ENCODE measurements at places on chromosomes 1 and 21.
A peak's percentile ranks its signal among the peaks of the same experiment; 100 is the strongest.

DNA sequence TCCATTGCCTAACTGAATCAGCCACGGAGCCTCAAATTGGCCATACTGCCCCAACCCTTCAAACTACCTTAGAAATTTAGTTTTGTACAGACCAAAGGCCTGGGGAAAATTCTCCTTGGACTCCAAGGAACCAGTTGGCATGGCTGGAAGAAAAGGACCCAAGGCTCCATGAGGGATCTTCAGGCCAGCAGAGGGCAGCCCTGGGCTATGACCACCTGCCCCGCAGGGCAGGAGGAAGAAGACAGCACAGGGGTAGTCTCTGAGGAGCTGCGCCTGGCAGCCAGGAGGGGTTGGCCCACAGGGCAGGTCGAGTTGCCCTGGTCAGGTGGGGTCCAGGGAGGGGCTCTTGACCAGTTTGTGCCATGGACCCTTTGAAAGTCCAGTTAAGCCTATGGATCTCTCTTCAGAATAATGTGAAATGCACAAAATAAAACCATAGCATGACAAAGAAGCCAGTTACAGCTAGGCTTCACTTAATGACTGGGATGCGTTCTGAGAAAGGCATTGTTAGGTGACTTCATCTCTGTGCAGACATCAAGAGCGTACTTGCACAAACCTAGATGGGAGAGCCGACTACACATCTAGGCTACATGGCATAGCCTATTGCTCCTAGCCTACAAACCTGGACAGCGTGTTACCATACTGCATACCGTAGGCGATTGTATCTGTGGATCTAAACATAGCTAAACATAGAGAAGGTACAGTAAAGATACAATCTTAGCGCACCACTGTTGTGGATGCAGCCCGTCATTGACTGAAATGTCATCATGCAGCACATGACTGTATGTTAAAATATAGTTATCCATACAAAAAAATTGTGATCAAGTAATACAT lies 26.1 kb downstream of the CACNA1S start:
- DNase-seq, result peak; percentile 80

DNA sequence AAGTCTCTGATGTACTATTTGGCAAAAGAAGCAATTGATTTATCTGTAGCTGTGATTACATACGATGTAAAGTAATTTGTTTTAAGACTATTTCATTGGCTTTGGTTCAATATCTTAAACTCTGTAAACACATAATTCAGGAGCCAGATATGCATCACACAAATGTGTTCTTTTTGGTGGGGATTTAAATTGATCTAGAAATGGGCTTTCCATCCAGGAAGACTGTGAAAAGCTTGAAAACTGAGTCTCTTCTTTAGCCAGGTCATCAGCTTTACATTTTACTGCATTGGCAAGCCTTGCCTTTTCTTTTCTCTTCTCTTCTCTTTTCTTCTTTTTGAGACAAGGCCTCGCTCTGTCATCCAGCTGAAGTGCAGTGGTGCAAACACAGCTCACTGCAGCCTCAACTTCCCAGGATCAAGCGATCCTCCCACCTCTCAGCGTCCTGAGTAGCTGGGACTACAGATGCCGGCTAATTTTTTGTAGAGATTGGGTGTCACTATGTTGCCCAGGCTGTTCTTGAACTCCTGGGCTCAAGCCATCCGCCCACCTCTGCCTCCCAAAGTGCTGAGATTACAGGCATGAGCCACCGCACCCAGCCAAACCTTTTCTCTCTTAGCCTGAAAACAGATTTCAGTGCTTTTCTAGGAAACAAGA lies 1.4 kb downstream of the RCAN3 start:
- peak; percentile 8 for DNase-seq

GRCh38 chr1:48472638-48473037 lies 634 bp upstream of the SPATA6 start:
- no peak for DNase-seq

- no peak for DNase-seq
These were observed 46.2 kb downstream of the DDR2 start for GRCh38 chr1:162678439-162678838.

- no peak for DNase-seq
These were observed 144.3 kb upstream of the PRMT6 start for GRCh38 chr1:106912131-106912530.

- DNase-seq, result no peak
These were observed 82.1 kb downstream of the PRDM2 start for GRCh38 chr1:13781907-13782633.

GRCh38 chr1:33314416-33314815 lies 6.5 kb downstream of the A3GALT2 start:
- DNase-seq, result no peak

GRCh38 chr1:24369801-24370200 lies 43.8 kb downstream of the STPG1 start:
- DNase-seq, result no peak

DNA sequence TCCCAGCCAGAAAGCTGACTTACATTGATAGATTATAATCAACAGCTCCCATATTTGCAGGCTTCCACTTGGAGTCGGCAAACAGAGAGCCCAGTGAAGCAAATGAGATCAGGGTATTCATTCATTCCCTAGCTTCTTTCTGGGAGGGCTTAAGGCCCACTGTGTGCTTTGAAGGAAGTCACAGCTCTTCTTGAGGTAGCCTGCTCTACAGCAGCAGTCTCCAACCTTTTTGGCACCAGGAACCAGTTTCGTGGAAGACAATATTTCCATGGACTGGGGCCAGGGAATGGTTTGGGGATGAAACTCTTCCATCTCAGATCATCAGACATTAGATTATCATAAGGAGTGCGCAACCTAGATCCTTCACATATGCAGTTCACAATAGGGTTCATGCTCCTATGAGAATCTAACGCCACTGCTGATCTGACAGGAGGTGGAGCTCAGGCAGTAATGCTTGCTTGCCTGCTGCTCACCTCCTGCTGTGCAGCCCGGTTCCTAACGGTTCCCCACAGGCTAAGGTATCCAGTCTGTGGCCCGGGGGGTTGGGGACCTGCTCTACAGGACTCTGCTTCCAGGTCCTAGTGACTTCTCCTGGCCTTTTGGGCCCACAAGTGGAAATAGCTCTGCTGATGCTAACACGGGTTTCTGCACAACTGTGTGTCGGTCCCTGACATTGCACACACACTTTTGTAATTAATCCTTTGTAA lies 13.7 kb upstream of the ADAM30 start:
- DNase-seq, result no peak

All from neural progenitor cell (in vitro differentiated cells).